Renal cortex interstitium (tissue), 15 donors: ENCODE measurements at places on chromosomes 2 and 18. TPM values are rescaled to one million over a fixed set of nuclear protein-coding genes. Genes with fewer than 3 reads are reported as not detected.

- no peak for DNase-seq
Measured at GRCh38 chr2:74428675-74429074, 7.1 kb downstream of the WDR54 start.

DNA sequence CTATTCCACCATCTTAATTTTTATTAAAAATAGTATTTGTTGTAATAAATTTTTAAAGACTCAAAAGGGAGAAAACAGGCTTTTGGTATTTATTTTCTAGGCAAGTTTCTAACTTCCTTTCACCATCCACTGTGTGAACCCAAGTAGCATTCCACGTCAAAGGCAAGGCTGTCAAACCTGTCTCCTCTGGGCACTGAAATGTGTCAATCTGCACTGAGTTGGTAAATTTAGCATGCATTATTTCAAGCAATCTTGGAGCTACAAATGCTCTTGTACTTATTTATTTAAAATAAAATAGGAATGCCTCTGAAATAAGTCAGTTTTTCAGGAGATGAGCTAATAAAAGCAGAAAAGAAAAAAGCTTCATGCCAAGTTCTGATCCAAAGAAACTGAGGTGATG, 130.9 kb upstream of the CNTNAP5 start:
- DNase-seq = no peak

DNA sequence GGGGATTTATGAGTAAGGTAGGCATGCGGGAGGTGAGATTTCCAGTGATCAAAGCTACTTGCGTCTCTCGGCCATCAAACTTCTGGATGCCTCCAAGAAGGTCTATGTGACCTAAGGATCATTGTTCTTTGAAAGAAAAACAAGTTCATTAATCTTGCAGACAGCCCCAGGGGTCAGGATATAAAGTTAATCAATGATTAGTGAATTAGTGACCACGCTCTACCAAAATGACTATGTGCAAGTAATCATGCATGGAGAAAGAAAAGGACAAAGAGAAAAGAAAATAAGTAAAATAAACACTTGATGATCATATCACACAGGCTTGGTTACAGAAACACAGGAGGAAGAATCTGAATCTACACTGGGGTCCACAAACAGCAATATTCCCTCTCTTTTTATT, 42.5 kb upstream of the BCL11A start:
- no peak for DNase-seq

- DNase-seq = no peak
Measured at GRCh38 chr2:186540941-186541340, 48.9 kb upstream of the ITGAV start.

- no peak for DNase-seq
Measured at GRCh38 chr2:9720352-9721093, 89.7 kb upstream of the YWHAQ start.

DNA sequence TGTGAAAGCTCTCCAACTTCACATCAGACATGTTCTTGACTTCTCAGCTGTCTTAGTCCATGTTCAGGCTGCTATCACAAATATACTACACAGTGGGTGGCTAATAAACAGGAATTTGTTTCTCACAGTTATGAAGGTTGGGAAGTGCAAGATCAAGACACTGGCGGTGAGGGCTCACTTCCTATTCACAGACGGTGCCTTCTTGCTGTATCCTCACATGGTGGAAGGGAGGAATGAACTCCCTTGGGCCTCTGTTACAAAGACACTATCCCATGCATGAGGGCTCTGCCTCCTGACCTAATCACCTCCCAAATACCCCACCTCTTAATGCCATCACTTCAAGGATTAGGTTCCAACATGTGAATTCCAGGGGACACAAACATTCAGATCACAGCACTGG, 9.7 kb downstream of the UXS1 start:
- no peak for DNase-seq

- DNase-seq = no peak
Measured at GRCh38 chr2:217568289-217568971, 434.4 kb downstream of the TNS1 start.

DNA sequence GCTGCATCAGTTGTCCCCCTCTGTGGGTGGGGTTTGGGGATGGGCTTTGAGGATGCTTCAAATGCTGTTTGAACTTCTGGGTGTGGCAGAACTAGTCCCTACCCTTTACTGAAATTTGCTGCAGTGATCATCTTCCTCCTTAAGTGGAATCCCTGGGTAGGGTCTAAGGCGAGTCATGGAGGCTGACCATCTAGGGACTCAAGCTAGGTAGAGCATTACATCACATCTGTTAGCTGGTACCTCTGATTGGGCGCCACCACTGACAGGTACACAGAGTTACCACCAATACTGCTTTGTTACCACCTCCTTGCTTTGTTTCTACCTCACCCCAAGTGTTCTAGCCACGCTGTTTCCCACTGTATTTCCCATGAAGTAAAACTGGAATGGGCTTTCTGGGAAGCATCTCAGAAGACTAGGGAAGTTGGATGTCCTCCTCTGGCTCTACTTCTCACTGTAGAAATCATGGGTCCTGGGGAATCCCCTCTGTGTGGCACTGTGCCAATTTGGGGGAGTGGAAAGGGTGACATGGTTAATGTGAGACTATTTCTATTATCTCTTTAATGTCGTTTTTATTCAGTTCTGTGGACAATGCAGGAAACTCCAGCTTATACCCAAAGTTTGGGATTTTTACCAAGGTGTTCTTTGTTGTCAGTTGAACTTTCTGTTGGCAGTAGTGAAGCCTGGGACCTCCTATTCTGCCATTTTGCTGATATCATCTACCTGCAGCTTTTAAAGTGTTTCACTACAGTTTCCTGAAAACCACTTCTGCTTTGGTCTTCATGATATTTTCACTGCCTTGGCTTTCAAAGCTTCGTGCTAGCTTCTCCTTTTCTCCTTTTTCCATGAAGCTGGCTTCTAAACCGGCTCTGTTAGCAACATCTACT, 14.5 kb upstream of the SULT1C4 start:
- no peak for DNase-seq

GRCh38 chr2:188023035-188023434, 268.6 kb upstream of the GULP1 start:
- no peak for DNase-seq

DNA sequence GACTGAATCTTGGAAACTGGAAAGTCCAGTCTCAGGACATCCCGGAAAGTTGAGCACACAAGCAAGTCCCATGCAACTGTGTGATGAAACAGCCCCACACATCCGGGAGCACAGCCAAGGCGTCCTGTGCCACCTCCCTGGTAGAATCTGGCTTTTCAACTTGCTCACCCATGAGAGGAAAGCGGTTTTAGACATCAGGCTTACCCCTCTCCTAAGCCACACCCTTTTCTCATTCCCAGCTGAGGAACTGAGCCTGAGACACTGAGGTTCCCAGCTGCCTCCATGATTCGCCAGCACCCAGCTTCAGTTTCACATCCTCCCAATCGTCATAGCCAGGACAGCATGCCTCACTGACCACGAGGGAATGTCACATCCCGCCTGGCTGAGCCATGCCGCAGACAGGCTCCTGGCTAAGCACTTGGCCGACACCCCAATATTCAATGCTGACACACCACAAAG, 60.3 kb downstream of the STEAP3 start:
- no peak for DNase-seq

GRCh38 chr18:43744960-43745745, 467.9 kb upstream of the SYT4 start:
- DNase-seq = no peak

DNA sequence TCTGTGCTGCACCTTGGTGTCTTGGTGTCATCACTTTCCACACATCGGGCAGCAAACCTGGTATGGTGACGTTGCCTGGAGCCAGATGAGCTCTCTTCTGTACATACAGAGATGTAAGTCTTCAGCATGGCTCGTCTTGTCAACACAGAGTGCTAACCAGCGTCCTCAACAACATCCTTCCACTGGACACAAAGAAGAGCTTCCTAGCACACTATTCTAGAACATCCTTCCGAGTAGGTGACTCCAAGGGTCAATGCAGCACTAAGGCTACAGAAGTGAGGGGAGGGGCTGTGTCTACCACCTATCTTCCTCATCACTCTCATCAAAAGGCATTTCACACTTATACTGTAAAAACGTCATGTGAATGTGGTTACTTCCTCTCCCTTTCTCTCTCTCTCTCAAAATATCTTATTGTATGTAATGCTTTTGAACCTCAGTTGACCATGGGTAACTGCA, 108.1 kb upstream of the SLC1A4 start:
- DNase-seq = no peak

- no peak for DNase-seq
Measured at GRCh38 chr2:3451926-3452671, 67.2 kb downstream of the ADI1 start.

DNA sequence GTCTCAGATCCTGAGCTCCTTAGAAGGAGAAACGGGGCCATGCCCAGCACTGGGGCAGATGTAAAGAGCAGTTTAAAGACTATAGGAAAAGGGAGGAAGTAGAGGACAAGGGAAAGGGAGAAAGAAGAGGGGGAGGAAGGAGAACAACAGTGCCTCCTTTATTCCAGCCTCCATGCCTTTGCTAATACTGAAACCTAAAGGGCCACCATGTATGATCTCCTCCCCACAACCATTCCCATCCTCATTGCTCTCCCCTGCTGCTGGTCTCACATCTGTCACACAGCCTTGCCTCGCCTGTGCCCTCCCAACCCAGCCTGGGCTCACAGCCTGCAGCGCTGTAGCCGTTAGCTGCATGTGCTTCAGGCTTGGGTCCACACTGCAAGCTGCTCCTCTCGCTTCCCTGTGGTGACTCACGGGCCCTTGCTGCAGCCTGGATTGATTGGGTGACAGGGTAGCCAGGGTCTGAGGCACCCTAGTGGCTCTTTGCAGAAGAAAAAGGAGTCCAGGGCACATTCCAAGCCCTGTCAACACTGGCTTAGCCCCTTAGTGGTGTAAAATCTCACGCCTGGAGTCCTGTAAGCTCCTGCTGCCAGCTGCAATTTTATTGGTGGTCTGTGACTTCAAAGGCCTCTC, 281.9 kb downstream of the SRBD1 start:
- DNase-seq = no peak

DNA sequence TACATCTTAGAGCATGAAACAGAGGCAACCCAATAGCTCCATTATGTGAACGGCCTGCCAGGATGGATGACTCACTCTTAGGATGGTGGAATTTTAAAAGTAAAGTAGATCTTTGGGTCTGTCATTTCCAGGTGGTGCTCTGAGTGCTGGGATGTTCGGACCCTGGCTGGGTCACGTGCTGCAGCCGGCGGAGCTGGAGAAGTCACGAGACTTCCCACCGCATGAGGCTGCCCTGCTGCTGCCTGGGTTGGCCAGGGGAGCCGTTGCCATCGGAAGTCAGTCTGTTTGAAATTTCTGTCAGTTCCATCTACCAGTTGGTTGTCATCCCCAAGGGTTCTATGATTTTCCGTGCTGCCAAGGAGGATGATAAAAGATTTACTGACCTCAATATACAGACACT, 93.3 kb upstream of the ALKAL2 start:
- no peak for DNase-seq

- peak; percentile 73 for DNase-seq
Measured at GRCh38 chr2:73823916-73824523, 4.7 kb upstream of the STAMBP start.

DNA sequence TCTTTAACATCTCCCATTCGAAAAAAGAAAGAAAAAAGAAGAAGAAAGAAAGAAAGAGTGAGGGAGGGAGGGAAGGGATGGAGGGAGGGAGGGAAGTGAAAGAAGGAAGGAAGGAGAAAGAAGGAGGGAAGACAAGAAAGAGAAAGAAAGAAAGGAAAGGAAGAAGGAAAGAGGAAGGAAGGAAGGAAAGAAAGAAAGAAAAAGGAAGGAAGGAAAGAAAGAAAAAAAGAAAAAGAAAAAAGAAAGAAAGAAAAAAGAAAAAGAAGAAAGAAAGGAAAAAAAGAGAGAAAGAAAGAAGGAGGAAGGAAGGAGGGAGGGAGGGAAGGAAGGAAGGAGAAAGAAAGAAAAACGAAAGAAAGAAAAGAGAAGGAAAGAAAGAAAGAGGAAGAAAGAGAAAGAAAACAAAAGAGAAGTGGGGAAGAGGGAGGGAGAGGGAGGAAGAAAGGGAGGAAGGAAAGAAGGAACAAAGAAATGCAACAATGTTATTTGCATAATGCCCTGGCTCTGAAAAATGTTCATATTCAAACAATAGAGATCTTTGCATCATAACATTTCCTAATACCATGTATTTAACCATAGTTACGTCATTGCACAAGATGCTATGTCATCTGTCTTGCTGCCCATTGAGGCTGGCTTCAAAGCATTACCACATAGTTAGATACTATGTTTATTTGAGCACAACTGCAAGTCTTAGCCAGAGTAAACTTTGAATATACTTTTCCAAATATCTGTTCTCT, 550.6 kb downstream of the DSC3 start:
- no peak for DNase-seq

GRCh38 chr2:230671117-230671516, 41.5 kb upstream of the CAB39 start:
- DNase-seq = no peak

ESPNL gene
- polyA plus RNA-seq = 2.7 TPM

TPO gene
- polyA plus RNA-seq = 0.09 TPM

HOXD3 gene
- polyA plus RNA-seq = 25.3 TPM

SOX11 gene
- 19.4 TPM for polyA plus RNA-seq

OR6B2 gene
- polyA plus RNA-seq = not detected

INPP5D gene
- polyA plus RNA-seq = 10.8 TPM

AFF3 gene
- polyA plus RNA-seq = 22.1 TPM

EN1 gene
- not detected for polyA plus RNA-seq

HOXD12 gene
- 0.62 TPM for polyA plus RNA-seq

SYT4 gene
- 0.27 TPM for polyA plus RNA-seq
